ENCODE measurements at places on chromosomes 1 and 21.

- ATAC-seq, result no peak
Observed at GRCh38 chr1:66403007-66403731, 130.8 kb upstream of the SGIP1 start.

DNA sequence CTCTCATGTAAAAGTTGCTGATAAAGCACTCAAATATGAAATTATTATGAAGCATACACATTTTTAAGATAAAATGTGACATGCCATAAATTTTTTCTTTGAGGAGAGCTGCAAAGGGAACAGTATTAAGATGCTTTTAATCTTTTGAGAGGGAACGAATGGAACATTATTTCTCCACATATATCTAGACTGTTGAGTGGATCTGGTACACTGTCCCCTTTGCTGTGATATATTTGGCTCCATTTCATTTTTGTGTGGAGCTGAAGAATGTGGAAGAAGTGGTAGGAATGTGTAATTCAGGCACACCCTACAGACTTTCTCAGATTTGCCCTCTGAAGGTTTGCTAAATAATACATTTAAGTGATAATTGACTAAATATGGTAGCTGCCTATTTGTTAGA is 31.7 kb downstream of the PGM1 start:
- ATAC-seq, result no peak

- ATAC-seq, result no peak
Observed at GRCh38 chr1:147723691-147724323, 36.6 kb downstream of the GJA5 start.

DNA sequence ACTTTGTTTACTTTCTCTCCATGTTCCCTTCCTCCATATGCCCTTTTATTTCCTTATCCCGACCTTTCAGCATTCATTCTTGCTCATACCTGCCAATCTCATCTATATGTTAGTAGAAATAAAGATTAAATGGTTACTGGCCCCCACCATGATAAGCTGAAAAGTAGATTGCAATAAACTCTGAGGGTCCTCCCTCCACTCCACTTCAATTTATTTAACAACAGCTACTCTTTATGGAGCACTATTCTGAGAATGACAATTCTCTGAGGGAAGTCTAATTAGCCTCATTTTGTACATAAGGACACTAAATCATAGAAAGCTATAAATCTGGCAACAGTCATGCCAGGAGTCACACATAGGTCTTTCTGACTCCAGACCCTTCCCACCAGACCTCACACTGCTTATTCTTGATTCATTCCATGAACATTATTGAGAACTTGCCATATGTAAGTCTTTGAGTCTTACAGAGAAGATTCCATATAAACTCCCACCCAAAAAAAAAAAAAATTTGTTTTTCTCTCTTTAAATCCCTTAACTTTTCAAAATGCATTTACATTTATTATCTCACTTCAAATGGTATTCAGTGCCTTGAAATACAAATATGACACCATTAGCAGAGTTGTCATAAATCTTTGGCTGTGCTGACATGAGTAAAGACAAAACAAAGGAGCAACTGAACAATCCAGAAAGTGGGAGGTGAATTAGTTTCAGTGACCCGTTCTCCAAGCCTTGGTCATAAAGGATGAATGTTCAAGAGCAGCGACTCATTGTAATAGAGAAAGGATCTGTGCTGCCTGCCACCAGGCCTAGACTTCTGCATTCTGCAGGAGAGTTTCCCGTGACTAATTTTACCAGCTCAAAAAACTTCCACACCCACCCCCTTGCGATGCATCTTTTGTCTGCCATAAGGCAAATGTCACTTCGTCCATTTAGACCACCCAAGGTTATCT is 28.5 kb downstream of the PALMD start:
- no peak for ATAC-seq

GRCh38 chr1:237709355-237709754 is 181.4 kb downstream of the ZP4 start:
- no peak for ATAC-seq

- ATAC-seq, result no peak
Observed at GRCh38 chr1:240217403-240217802, 125.7 kb downstream of the FMN2 start.

DNA sequence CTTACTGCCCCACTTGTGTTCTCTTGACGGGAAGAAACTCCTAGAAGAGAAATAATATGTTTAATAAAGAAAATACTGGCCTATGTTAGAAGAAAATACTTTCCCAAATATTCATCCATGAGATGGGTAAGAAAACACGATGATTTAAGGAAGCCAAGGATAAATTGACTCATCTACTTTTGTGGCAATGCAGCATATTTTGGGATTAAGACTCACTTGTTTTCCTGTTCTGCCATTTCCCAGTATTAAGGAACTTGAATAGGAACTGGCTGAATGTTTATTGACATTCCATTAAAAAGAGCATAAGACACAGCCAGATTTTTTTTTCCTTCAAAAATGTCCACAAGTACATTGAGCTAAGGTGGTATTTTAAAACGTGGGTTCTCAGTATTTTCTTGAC is 10.9 kb upstream of the ADAMTS5 start:
- ATAC-seq, result no peak

DNA sequence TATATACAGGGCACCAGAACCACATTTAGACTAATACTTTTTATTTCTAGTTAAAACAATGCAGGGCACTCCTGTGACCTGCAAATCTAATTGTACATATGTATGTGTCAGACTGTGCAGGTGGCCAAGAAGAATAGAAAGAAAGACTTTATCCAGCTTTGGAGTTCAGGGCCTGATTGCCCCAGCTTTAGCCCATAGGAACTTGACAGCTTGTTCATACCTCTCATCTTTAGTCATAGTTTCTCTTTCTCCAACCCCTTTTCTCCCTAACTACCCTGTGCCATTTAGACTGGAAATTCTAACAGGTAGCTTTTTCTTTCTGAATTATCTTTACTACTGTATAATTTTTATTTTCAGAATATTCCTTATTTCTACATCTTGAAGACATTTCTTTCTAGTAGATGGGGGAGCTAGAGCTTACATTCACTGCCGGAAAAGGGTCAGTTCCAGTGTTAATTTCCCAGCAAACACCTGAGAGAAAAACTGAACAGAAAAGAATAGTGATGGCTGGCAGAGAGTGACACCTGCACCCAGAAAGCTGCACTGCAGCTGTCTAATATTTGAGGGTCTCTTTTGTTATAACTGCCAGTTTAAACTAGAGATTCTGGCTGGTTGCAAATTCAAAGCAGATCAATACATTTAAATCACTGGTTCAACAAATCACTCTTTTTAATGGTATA is 8.4 kb downstream of the YBX1 start:
- ATAC-seq, result peak; percentile 86

DNA sequence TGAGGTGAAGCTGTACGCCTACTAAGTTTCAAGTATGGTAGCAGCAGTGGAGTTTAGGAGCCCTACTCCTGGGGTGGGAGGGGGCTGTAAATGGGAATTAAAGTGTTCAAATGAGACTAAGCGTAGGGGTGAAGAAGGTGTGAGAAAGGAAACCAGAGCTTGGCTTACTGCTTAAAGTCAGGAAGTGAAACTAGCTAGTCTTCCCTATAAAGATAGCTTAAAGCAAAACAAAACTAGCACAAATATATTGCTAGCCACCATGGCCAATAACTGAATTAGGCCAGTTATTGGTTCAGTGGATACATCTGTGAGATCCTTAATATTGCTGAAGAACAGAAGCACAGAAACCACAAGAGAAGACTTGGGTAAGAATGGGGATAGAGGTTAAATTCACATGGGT is 492.2 kb upstream of the PKN2 start:
- ATAC-seq, result no peak

DNA sequence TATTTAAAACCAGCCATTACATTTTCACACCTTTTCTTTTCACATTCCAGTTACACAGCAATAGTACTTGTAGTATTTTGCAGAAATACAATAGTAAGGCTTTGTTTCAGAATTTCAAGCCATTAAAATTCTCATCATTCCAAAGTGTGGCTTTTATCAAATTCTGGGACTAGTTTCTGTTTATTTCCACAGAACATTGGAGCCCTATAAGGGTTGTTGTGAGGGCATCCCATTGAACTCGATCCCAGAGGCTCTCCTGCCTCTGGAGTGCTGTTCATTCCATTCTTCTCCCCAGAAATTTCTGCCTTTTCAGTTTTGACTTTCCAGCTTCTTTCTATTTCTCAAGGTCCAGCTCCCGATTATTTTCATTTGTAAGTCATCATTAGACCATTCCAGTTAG is 645.5 kb downstream of the ADGRL2 start:
- ATAC-seq, result no peak

DNA sequence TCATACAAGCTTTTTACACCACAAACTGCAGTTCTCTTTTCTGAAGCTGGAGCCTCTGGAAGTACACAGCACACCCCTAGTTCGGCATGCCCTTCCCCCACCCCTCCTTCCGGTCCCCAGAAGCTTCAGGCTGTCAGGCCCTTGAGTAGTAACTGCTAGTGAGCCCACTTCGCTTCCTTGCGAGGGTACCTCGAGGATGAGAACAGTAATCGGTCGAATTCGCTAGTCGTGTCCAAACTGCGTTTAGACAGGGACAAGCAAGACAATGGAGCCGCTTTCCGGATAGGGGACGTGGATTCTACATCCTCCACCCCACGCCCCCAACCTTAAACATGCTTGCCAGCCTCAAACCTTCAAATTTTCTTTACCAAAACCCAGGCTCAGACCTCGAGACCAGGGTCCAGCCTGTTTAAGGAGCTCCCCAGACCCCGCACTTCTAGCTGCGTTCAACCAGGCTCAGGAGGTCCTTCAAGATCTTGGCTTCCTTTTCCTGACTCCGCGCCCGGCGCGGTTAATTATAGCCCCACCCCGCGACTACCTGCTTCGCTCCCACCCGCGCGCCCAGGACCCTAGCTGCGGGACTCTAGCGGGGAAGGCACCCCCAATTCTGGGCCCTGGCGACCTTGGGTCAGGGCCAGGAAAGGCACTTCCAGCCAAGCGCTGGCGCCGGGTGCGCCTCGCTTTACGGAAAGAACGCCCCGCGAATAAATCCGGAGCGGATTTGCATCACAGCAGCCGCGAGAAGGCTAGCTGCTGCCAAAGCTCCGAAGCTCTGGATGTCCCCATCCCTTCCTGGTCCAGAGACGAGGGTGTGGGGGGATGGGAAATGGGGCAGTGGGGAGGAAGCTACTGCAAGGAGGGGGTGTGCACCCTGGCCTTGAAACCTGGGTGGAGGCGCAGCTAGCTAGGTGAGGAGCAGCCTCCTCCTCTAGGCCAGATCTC is 8.1 kb upstream of the TSPAN1 start:
- peak; percentile 63 for ATAC-seq

GRCh38 chr21:22890656-22891055 is 1892.4 kb downstream of the NCAM2 start:
- no peak for ATAC-seq

DNA sequence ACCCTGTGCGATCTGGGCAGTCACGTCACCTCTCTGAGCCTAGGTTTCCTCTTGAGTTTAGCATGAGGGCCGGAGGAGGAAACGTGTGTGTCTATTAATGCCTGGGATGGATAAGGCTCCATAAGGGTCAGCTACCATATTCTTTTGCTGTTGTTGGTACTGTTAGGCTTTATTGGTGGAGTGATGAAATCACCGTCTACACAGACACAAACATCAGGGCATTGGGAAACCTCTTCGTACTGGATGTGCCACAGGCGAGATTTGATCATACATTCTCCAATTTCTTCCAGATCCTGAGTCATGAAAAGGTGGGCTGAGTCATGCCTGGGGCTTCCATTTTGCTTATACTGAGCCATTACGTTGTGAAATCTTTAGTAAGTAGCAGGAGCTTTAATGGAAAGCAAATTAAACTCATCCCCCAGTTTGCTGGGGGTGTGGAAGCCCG is 24.9 kb upstream of the GRHL3 start:
- no peak for ATAC-seq

GRCh38 chr1:204294357-204294756 is 65.4 kb downstream of the PLEKHA6 start:
- no peak for ATAC-seq

GRCh38 chr1:214127705-214128104 is 139.9 kb downstream of the PROX1 start:
- no peak for ATAC-seq

DNA sequence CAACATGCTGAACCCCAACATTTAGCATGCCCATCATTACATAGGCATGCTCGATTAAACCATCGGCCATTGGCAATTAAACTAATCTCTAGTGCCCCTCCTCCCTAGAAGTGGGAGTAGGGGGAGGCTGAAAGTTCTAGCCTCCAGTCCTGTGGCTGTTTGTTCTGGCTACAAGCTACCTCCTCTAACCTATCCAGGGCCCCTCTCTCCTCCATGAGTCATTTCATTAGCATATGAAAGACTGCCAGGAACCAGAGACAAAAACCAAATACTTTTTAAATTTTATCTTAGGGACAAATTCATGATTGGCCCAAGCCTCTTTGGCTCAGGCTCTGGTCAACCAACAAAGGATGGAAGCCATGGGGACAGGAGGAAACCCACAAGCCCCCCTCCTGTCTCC is 231.1 kb downstream of the CACNA1E start:
- no peak for ATAC-seq

GRCh38 chr1:244049162-244050013 is 1.7 kb upstream of the ZBTB18 start:
- no peak for ATAC-seq

GRCh38 chr21:32083197-32083596 is 195.7 kb downstream of the MIS18A start:
- no peak for ATAC-seq

DNA sequence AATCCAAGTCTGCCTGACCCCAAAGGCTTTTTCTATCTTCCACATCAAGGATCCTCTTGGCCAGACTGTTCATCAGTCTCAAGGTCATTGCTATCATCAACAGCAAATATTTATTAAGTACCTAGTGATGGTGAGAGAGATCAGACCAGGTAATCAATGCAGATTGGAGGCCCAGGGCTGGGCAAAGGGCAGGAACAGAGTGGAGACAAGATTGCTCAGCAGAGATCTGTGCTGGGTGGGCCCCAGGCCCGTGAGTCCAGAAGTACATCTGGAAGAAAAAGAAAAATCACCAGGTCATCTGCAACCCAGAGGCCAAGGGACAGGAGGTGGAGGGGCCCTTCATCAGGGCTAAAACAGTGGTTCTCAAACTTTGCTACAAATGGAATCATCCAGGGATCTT is 10.1 kb upstream of the PAQR7 start:
- ATAC-seq, result no peak

GRCh38 chr1:31707711-31708110 is 3.9 kb upstream of the COL16A1 start:
- no peak for ATAC-seq

DNA sequence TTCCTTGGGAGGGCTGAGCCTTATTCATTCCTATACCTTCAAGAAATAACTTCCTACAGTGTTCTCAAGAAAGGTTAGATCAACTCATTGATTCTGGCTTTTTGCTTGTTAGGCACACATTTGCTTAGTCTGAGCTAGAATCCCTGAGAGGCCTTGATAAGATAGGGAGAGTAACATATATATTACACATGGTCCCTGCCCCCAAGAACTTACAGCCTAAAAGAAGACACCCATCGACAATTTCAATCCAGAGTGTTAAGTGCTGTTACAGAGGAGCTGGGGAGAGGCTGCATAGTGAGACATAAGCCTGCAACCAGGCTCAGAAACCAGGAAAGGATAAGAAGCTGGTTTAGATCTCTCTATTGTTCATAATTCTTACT is 68.7 kb downstream of the PLPP3 start:
- no peak for ATAC-seq

DNA sequence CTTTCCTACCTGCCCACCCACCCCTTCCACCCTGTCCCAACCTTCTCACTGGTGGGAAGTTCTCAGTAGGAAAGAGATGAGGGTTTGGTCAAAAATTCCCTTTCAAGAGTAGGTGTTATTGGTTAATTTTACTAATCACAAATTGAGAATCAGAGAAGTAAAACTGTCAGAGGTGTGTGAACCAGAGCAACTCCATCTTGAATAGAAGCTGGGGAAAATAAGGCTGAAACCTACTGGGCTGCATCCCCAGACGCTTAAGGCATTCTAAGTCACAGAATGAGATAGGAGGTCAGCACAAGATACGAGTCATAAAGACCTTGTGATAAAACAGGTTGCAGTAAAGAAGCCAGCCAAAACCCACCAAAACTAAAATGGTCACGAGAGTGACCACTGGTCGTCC is 11.5 kb downstream of the PLA2G2D start:
- no peak for ATAC-seq

Data from activated CD4-positive, CD25-positive, alpha-beta regulatory T cell treated with anti-CD3 and anti-CD28 coated beads, Interleukin-2, amount 50 U/mL, for 24 hours (primary cell).